ENCODE measurements at places on chromosomes 12 and 14.

GRCh38 chr12:98332642-98333041, 182.7 kb upstream of the TMPO start:
- DNase-seq = no peak

- DNase-seq = no peak
Observed at GRCh38 chr12:100904270-100904669, 109.7 kb downstream of the ANO4 start.

GRCh38 chr12:45464699-45465098, 248.8 kb downstream of the ANO6 start:
- DNase-seq = peak; percentile 5

DNA sequence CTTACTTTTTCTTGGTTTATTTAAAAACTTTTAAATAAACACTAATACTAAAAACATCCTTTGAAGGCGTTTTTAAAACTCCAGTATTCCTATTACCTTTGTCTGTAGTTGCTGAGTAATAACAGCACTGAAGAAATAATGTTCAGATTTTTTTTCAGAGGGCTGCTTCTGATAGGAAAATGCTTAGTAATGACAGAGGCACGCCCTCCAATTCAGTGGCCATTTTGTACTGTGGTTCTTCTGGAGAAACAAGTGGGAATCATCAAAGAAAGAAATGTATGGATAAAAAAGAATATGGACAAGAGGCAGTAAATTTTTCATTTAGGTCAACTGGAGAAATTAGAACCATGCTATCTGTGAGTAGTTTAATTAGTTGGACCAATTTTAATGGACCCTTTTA, 13.6 kb downstream of the VEZT start:
- no peak for DNase-seq

- no peak for DNase-seq
Observed at GRCh38 chr14:94682736-94683135, 70.5 kb downstream of the SERPINA3 start.

GRCh38 chr12:39368096-39368495, 74.8 kb downstream of the KIF21A start:
- DNase-seq = no peak

GRCh38 chr14:78673845-78674244, 503.7 kb downstream of the NRXN3 start:
- peak; percentile 2 for DNase-seq

- DNase-seq = no peak
Observed at GRCh38 chr14:48615618-48616017, 940.2 kb upstream of the MDGA2 start.

DNA sequence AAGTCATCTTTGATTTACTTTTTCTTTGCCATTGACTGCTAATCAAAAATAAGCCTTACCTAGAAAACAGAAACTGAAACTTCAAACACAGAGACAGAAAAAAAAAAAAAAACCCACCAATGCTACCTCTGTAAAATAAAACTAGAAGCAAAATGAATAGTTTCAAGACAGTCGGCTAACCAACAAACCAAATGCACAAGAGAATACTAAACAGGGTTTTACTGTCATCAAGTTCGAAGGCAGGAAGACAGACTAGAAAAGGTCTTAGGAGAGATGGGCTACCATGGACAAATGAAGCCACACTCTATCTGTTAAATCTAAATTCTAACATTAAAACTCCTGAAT, 59.5 kb downstream of the SEL1L start:
- no peak for DNase-seq

- DNase-seq = no peak
Observed at GRCh38 chr12:106304797-106305196, 2.3 kb downstream of the TCP11L2 start.

DNA sequence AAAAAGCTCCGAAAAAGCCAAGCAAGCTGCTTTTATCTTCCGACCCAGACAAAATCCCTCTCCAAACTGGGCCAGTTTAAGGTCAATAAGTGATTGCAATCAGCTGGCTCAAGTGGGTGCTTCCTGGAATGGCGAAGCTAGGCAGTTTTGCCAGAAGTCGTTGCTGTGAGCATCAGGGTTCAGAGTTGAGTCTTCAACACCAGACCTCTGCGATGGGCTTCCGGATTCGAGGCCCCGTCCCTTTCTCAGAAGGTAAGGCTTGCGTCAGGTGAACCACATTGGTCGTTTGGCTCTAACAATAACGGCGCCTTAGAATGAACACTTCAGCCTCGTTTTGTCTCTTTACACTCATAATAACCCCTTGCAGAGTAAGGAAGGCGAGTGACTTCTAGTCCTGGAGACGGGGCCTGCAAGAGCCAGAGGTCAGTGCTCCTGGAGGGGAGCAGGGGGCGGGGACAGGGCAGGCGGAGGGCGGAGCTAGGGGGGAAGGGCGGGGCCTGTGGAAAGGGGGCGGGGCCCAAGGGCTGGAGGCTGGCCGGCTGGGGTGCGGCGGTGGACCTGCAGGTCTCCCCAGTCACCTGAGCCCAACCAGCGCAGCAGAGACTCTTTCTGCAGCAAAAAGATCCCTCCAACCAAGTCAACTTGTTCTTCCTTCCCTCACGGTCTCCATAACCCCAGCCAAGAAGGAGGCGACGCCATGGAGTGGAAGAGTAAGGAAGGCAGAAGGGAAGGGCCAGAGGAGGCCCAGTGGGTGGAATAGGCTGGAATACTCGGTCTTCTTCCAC, 34.0 kb upstream of the NFYB start:
- DNase-seq = no peak

- no peak for DNase-seq
Observed at GRCh38 chr12:94663071-94663470, 12.7 kb upstream of the TMCC3 start.

DNA sequence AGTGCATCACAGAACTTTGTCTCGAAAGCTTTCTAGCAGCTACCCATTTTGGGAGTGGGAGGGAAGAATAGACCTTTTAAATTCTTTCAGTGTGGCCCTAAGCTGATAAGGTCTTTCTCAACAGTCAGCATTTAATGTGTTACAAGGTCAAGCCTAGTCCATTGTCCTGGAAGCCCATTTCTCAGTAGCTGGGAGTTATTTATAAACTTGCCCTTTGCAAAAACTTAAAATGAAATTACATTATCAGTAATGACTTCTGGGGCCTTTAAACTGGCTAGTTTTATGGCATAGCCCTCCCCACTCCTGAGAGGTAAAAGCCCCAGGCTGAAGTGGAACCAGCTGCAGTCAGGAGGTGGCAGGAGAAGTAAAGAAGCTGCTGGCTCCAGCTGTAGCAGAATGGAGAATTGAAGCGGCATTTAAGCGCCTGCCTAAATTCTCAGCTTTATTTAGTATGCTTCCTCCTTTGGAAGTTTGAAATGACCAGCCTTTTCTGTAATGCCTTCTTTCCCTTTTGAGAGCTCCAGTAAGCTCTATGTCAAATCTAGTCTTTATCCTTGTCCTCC, 12.4 kb downstream of the COPZ1 start:
- DNase-seq = no peak

- DNase-seq = peak; percentile 12
Observed at GRCh38 chr14:91115986-91116770, 2.3 kb downstream of the DGLUCY start.

- DNase-seq = peak; percentile 53
Observed at GRCh38 chr14:77037938-77038568, 9.5 kb upstream of the IRF2BPL start.

DNA sequence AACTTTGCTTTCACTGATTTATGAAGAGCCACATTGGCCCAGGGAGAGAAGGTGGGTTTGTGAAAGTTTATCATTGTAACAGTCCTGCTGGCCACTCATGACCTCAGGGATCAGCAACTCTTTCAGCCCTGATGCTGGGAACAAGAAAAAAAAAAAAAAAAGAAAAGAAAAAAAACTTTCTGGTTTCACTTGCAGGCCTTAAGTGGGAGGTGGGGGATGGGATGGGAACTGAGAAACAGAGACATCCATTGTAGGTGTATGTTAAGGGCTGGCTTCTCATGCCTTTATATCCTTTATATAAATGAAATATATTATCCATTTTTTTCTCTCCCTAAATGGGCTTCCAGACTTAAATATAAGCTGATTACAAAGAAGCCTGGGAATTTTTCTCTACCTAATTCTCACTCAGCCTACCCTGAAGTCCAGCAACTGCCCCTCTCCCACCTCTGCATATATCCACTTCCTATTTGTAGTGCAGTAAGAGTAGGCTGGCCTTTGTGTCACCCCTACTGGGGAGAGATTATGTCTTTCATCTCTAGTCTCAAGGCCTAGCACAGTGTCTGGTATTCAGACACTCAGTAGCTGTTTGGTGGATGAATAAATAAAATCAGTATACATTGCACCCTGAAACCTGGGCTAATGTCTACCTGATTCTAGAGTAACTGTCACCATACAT, 187.1 kb downstream of the KICS2 start:
- DNase-seq = no peak

DNA sequence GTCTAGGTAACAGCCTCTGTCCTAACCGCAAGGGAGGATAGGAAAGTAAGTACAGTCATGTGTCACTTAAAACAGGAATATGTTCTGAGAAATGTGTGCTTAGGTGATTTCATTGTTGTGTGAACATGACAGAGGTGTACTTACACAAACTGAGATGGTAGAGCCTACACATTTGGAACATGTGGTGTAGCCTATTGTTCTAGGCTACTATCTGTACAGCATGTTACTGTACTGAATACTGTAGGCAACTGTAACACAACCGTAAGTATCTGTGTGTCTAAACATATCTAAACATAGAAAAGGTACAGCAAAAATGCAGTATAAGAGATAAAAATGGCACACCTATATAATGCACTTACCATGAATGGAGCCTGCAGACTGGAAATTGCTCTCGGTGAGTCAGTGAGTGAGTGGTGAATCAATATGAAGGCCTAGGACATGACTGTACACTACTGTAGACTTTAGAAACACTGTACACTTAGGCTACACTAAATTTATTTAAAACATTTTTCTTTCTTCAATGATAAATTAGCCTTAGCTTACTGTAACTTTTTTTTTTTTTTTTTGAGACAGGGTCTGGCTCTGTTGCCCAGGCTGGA, 13.2 kb upstream of the MDM2 start:
- DNase-seq = peak; percentile 39

DNA sequence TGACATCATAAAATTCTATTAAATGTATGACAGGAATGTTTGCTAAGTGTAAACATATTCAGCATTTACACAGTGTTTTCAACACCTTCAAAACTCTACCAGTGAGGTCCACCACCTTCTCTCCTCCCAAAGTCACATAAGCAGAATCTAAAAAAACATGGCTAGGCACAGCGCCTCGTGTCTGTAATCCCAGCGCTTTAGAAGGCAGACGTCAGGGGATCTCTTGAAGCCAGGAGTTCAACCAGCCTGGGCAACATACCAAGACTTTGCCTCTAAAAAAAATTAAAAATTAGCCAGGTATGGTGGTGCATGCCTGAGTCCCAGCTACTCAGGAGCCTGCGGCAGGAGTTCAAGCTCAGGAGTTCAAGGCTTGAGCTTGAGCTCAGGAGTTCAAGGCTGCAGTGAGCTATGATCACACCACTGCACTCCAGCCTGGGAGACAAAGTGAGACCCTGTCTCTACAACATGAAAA, 30.0 kb downstream of the NUMB start:
- peak; percentile 12 for DNase-seq

GRCh38 chr12:70722584-70723343, 85.5 kb upstream of the PTPRB start:
- DNase-seq = no peak

- DNase-seq = no peak
Observed at GRCh38 chr14:101520621-101521472, 40.4 kb upstream of the DIO3 start.

- DNase-seq = no peak
Observed at GRCh38 chr12:2634471-2634870, 160.3 kb upstream of the FKBP4 start.

- no peak for DNase-seq
Observed at GRCh38 chr12:41442896-41443295, 254.8 kb downstream of the PDZRN4 start.

GRCh38 chr14:104685216-104685997, 4.0 kb upstream of the INF2 start:
- no peak for DNase-seq

DNA sequence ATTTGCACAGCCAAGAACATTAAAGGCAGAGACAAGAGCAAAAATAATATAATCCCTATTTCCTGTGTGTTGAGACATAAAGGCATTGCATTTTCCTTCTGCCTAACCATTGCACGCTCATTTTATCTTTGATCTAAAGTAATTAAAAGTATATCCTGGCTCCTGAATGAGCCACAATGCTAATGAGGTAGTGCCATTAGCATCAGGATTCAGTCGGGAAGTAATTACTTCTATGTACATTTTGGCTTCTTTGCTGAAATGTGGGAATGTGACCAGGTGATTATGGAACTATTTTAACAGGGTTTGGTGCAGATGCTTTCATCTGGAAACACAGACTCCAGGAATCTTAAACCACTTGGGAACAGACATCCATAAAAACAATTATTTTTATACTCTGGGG, 77.4 kb downstream of the TMTC1 start:
- DNase-seq = no peak

DNA sequence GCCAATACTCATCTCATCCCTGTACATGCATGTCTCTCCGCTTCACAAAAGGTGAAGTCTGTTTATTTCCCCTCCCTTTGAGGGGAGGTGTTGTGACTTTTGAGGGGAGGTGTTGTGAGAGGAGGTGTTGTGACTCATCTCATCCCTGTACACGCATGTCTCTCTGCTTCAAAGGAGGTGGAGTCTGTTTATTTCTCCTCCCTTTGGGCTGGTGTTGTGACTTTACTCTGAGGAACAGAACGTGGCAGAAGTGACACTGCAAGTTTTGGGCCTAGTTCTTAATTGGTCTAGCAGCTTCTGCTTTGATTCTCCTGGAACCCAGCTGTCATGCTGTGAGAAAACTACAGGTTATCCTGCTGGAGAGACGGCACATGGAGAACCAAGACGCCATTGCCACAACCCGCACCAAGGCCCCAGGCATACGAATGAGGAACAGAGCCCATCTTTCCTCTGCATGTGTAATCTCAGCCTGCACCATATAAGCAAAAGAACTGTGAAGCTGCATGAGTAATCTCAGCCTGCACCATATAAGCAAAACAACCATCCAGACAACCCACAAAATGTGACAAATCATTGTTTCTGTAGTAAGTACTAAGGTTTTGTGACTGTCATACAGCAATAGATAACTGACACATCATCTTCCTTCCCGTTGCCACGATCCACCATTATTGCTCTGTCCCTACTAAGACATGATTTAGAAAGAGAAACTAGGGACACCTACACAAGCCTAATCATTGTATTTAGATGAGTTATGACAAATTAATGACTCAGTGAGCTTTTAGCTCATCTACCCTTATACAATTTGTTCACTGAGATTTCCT, 30.0 kb downstream of the GALNT4 start:
- peak; percentile 12 for DNase-seq

GRCh38 chr12:12449533-12450025, 92.7 kb downstream of the BORCS5 start:
- DNase-seq = no peak

- DNase-seq = no peak
Observed at GRCh38 chr12:54159140-54159539, 29.6 kb downstream of the SMUG1 start.
